ENCODE measurements at places on chromosomes 5 and 9.

GRCh38 chr9:86531273-86531970 lies 177.2 kb upstream of the TUT7 start:
- no peak for DNase-seq

DNA sequence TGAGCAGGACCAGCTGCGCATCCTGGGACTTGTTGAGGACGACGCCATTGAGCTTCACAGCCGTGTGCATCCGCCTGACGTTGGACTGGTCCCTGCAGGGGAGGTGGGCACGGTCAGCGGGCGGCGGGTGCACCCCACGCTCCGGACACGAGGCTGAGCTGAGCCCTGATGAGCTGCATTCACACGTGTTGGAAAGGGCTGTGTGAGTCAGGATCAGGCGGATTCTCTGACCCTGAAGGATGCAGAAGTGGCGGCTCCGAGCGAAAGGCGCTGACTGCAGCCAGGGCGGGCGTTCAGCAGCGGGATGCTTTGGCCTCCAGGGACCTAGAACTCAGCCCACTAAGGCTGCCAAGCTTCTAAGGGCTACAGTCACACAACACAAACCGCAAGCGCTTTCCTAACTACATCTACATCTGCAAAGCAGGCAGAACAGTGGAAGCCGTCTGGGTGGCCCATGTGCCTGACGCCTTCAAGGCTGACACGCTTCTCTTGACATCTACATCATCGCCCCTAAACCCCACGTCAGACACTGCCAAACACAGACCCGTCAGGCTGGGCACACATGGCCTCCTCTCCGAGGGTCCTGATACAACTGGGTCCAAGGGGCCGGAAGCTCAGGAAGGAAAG lies 44.9 kb downstream of the NKD2 start:
- no peak for DNase-seq

- DNase-seq = no peak
These were observed 3.6 kb upstream of the SAXO1 start for GRCh38 chr9:19036611-19037010.

GRCh38 chr5:74952406-74952805 lies 86.2 kb upstream of the FAM169A start:
- no peak for DNase-seq
